ENCODE measurements at places on chromosomes 13 and 19.
A peak's percentile ranks its signal among the peaks of the same experiment; 100 is the strongest.

GRCh38 chr19:10654610-10655456 lies 687 bp downstream of the ILF3 start:
- DNase-seq, result no peak

DNA sequence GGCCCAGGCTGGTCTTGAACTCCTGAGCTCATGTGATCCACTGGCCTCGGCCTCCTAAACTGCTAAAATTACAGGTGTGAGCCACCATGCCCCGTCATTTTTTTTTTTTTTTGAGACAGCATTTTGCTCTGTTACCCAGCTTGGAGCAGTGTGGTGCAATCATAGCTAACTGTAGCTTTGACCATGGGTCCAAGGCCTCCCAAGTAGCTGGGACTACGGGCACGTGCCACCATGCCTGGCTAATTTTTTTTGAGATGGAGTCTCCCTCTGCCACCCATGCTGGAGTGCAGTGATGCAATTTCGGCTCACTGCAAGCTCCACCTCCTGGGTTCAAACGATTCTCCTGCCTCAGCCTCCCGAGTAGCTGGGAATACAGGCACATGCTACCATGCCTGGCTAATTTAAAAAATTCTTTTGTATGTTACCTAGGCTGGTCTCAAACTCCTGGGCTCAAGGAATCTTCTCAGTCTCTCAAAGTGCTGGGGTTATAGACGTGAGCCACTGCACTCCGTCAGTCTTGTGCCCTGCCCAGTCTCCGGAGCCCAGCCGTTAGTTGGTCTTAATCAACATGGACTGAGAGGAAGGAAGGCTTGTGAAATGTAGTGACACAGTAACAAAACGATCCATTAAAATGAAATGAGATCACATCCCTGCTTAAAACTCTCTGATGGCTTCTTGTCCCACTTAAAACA lies 1.4 kb upstream of the LRG1 start:
- DNase-seq, result no peak

DNA sequence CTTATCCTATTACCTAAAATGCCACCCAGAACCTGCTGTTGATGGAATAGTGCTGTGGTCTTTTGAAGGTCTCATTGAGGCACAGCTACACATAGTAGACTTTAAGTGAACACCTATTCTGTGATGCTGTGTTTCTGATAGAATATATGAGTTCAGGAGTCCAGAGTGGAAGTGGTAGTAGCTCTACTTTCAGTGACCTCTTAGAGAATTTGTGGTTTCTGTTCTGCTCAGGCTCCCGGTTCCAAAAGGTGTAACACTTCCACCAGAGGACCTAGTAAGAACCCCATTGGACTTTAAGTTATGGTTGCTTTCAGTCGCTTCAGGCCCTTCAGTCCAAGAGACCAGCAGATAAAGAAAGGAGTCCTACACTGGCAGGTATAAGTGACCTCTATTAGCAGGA lies 11.4 kb upstream of the MYCBP2 start:
- no peak for DNase-seq

DNA sequence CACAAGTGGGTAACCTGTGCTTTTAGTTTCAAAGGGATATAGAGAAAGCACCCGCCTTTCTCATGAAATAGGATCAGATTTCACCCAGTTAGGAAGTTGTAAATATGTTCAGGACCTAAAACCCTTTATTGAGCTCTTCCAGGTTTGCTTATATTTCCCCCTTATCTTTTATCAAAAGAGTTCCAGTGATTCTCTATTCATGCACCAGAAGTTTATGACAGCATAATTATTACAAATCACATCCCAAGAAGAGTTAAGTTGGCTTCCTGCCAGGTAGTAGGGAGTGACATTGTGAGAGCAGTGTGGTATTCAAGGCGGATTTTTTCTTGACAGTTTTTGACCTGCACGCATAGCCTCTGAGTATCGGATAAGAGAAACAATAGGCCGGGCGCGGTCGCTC lies 190.3 kb downstream of the STK24 start:
- no peak for DNase-seq

DNA sequence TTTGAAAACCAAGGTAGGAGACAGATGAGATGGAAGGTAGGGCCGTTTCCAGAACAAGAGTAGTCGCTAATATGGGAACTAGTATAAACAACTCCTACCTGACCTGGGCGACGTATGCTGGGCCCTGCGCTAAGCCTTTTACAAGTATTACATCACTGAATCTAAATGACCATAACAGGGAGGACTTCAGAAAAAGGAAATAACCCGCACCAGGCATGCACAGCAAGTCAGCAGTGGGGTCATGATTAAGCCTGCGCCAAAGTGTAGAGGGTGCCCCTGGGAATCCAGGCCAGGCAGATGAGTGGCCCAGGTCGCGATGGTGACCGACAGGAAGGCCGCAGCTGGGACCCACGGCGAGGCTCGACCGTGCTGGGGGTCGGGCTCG lies 613 bp downstream of the ATP13A1 start:
- DNase-seq, result no peak

- DNase-seq, result peak; percentile 93
Observed at GRCh38 chr19:50427997-50428425, 4.7 kb upstream of the MYBPC2 start.

DNA sequence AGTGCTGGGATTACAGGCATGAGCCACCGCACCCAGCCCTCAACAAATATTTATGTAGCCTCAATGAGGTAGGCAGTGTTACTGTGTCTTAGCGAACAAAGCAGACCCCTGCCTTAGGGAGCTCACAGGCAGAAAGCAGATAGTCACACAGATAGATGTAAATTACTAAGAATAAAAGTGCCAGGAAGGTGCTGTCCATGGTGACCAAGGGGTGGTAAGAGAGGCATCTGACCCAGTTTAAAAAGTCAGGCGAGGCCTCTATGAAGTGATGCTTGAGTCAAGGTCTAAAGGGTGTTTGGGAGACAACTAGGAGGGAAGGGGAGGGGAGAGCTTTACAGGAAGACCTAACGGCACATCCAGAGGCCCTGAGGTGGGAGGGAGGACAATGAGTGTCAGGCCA lies 12.4 kb upstream of the CACNG7 start:
- no peak for DNase-seq

DNA sequence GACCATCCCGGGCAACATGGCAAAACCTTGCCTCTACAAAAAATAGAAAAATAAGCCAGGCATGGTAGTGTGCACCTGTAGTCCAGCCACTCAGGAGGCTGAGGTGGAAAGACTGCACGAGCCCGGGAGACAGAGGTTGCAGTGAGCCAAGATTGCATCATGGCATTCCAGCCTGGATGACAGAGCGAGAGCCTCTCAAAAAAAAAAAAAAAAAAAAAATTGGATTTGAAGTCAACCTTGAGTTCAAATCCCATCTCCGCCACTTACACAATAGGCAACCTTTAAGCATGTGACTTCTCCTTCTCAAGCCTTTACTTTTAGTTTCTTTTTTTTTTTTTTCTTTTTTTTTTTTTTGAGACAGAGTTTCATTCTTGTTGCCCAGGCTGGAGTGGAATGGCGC lies 12.0 kb downstream of the KASH5 start:
- DNase-seq, result no peak

DNA sequence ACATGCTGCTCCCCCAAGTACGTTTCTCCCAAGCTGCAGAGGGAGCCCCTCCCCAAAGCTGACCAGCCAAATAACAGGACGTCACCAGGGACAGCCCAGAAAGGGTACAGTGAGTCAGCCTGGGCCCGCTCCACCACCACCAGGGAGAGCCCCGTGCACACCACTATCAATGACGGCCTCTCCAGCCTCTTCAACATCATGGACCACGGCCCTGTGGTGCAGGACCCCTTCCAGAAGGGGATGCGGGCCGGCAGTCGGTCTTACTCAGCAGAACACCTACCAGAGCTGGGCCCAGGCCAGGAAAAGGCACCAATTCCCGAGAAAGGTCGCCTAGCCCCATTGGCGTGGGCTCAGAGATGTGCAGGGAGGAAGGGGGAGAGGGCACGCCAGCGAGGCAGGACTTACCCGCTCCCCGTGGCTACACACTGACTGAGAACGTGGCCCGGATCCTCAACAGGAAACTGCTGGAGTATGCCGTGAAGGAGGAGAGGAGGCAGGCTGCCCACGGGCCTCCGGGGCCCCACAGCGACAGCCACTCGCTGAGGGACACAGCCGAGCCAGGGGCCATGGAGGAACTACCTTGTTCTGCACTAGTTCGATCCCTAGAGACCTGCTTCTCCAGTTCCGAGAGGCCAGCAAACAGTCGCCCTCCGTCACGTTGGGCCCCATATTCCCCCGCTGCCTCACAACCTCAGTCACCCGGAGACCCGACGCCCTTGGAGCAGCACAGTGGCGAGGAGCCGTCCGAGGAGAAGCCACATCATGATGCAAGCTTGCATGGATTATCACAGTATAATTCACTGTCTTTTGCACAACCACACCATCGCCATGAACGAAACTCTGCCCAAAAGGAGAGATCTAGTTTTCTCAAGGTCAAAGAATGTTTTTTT lies 815.9 kb upstream of the KLHL1 start:
- DNase-seq, result no peak

DNA sequence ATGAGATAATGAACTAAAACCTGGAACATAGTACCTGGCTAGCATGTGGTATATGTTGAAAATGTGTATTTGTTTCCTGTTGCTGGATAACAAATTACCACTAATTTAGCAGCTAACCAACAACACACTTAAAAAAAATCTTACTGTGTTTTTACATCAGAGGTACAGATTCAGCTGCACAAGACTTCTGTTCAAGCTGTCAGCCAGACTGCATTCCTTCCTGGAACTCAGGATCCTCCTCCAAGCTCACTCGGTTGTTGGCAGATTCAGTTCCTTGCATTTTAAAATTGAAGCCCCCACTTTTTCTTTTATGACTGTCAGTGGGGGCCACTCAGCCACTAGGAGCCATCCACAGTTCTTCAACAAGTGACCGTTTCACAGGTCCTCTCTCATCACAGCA lies 246.9 kb upstream of the DACH1 start:
- DNase-seq, result no peak

DNA sequence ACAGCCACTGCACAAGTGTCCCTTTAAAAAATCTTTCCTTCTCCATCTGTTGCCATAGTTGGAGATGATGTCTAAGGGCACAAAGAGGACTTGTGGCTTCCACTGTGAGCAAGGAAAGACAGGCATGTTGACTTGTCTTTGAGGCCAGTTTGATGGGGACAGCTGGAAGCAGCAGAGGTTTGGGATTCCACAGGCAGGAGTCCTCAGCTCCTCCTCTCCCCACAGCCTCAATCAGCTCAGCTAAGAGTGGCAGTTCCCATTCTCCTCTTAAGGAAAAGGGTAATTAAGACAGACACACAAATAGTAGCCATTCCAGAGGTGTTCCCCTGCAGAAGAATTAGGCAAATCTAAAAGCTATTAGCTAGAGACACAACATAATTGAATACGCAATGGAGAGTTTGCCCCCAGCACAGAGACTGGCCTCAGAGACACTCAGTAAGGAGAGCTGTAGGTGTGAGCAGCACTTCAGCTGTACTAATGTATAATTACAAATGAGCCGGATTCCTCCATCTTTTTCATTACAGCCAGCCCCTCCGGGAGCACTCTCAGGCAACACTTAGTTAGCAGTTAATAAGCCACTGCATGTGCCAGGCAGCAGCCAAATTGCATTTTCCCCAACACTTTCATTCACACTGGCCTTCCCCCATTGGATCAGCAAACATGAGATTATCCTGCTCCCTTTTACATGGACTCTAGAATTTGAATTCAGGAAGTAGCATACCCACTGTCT lies 434.0 kb downstream of the FOXO1 start:
- no peak for DNase-seq

GRCh38 chr19:3792114-3792513 lies 5.9 kb upstream of the MATK start:
- no peak for DNase-seq

DNA sequence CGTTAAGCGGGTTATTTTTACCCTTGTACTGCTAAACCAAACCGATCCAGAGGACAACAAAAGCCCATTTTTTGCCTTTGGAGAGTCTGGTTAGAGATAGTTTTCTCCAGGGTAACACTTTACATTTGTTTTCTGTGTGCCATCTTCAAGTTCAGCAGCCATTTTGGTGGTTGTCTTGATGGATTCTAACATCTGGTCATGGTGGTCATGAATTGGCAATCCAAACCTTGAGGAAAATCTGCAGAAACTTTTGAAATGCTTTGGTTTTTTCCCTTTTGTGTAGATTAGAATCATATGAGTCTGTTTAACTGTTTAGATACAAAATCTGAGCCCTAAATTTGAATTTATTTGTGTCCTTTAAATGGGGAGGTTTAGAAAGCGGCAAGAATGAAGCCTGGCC lies 16.6 kb downstream of the HNRNPM start:
- DNase-seq, result no peak

GRCh38 chr13:65582160-65582559 lies 1648.0 kb downstream of the PCDH9 start:
- DNase-seq, result no peak

DNA sequence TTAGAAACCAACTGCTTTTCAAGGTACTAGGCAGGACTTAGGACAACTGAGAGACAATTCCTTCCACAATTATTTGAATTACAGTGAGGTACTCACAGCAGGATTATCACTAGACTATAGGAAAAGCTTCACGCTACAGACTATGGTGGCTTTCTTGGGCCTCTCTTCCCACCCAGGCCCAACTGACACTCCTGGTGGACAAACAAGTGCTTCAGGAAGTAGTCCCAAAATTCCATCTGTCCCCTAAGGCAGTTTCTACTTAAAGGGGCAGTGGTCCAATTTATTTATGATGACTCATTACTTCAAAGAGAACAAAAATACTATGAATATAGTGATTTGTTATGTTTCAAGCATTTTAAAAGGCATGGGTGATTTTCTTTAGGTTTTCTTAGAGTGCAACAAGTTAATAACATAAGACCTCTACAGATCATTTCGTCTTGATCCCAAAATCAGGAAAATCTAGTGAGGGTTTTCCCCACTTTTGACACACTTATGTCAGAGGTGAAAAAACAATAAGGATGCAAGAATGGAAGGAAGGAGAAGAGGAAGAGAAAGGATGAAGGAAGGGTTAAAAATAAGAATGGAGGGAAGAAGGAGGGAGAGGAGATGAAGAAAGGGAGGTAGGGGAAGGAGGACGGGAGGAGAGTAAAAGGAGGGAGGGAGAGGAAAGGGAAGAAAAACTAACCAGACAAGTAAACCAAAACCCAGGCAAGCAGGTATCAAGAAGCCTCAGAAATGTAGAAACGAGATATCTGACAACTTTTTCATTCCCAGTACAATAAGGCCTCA lies 100.7 kb downstream of the SERP2 start:
- DNase-seq, result no peak

DNA sequence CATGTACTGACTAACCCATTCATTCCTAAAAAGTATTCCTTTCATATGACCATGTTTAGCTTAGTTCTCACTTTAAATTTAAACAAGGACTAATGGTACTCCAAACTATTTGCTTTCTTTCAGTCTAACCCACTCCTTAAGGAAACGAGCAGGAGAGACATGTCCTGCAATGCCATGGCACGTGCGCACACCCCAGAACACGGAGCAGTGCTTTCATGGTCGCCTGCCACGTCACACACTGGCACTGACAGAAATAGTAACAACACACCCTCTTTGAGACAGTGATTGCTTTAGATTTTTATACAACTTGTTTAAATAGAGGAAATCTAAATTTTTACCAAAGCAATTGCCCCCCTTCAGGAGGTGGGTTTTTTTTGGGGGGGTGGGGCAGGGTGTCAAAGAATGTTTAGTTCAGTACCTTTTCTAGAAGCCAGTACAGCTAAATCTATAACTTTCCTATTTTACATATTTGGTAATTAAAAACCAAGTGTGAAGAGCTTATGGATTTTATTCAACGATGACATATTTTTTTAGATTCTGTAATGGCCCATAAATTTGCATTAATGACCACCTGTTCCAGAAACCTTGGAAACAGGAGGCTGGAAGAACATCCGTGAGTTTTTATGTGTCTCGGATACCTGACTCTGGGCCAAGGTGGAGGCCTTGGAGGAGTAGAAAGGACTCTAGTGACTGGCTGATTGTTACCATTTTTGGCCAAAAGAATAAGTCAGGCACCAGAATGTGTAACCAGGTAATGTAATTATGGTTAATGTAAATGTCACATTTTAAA lies 247.1 kb downstream of the DCT start:
- no peak for DNase-seq
